ENCODE measurements at places on chromosomes 6 and 20. TPM values are rescaled to one million over a fixed set of nuclear protein-coding genes. Genes with fewer than 3 reads are reported as not detected.

Gene FAM83D
- total RNA-seq: 22.3 TPM

Gene TBXT
- total RNA-seq: not detected

Gene FAM83B
- not detected for total RNA-seq

Gene DDRGK1
- 21.7 TPM for total RNA-seq

Gene FAM184A
- total RNA-seq: 0.13 TPM

Gene PARD6B
- 0.39 TPM for total RNA-seq

Gene SLC35F1
- under 0.01 TPM for total RNA-seq

Gene TAGAP
- total RNA-seq: under 0.01 TPM

Gene XRN2
- total RNA-seq: 71.1 TPM

Gene KCNK5
- not detected for total RNA-seq

Gene CLIC1
- 464 TPM for total RNA-seq

Gene CCDC170
- under 0.01 TPM for total RNA-seq

Gene PRND
- 1.9 TPM for total RNA-seq

Gene PRDM13
- total RNA-seq: not detected

- no peak for DNase-seq
These were observed 88.7 kb upstream of the NAA20 start for GRCh38 chr20:19928328-19929011.

DNA sequence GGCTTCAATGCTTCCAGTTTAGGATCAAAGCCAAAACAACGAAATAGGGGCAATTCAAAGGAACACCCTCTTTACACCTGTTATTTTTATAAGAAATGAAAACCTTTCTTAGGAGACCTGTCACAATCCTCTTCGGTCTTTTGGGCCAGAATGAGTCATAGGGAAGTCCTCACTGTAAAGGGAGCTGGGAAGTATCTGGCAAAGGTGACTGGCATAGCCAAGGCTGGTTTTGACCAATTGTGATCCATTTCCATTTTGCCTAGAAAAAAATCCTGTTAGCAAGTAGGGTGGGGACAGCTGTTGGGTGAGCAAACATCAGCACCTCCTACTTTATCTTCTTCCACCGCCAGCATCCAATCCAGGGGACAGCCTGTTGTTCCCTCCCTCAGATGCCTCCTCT, 343.2 kb upstream of the SULF2 start:
- DNase-seq: no peak

DNA sequence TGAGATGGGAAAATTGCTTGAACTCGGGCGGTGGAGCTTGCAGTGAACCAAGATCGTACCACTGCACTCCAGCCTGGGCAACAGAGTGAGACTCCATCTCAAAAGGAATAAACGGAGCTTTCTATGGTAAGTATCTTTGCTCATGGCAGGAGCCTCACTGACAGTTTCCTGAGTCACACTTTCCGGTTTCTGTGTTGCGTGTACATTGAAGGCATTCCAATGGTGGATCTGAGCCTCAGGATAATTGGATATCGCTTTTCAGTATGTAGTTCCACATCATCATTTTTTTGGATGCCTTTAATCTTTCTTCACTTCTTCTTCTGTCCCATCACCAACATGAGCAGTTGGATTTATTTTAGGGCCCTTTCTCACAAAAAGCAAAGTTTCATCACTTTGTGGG, 28.6 kb upstream of the GTSF1L start:
- peak; percentile 42 for DNase-seq

DNA sequence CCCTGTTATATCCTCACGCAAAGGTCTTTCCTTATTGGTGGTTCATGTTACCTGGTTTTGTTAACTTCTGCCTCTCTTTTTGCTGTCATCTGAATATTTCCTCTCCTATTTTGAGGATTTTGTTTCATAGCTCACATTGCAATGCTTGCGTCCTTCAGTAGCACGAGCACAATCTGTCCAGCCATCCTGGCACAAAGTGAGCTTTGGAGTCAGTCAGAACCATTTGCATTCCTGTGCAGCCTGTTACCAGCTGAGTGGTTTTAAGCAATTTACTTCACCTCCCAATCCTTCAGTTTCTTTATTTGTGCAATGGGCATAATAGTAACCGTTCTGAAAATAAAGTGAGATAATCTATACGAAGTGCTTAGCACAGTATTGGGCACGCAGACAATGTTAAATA, 42.7 kb downstream of the AKAP7 start:
- DNase-seq: no peak

- no peak for DNase-seq
These were observed 29.8 kb downstream of the SNAI1 start for GRCh38 chr20:50012282-50013263.

- no peak for DNase-seq
These were observed 1.9 kb upstream of the AFDN start for GRCh38 chr6:167824591-167825331.

- no peak for DNase-seq
These were observed 206.4 kb downstream of the DTNBP1 start for GRCh38 chr6:15456422-15456821.

GRCh38 chr6:40474937-40475336, 112.2 kb downstream of the LRFN2 start:
- no peak for DNase-seq

GRCh38 chr20:53048387-53048786, 76.2 kb downstream of the TSHZ2 start:
- DNase-seq: no peak

- DNase-seq: no peak
These were observed 506.9 kb downstream of the LMBRD1 start for GRCh38 chr6:69289689-69290495.

DNA sequence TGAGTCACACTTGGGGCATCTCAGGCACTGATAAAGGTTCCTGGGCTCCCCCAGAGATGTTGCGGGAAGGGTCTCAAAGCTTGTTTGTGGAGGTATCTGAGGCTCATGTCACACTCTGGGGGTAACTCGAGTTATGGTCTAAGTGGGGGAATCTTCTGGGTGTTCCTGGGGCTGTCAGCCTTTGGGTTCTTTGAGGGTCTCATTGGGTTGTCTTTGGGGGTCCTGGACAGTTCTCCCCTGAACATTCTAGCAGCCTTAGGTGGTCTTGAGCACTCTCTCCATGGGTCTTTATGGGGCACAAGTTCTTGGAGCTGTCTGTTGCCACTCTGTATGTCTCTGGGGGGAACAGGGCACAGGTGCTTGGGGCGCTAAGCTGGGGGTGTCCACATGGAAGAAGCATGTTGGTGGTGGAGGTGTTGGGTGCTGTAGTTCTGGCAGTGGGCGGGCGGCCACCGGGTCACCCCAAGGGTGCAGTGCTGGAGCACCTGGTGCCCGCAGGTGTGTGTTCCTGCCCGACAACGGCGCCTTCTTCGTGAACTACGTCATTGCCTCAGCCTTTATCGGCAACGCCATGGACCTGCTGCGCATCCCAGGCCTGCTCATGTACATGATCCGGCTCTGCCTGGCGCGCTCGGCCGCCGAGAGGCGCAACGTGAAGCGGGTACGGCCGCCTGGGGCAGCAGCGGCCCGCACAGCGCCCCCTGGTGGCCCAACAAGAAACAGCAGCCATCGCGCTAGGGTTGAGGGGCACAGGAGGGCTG, 7.1 kb upstream of the CAPN11 start:
- peak; percentile 67 for DNase-seq

- DNase-seq: no peak
These were observed 10.3 kb downstream of the SCRT2 start for GRCh38 chr20:665276-665675.

DNA sequence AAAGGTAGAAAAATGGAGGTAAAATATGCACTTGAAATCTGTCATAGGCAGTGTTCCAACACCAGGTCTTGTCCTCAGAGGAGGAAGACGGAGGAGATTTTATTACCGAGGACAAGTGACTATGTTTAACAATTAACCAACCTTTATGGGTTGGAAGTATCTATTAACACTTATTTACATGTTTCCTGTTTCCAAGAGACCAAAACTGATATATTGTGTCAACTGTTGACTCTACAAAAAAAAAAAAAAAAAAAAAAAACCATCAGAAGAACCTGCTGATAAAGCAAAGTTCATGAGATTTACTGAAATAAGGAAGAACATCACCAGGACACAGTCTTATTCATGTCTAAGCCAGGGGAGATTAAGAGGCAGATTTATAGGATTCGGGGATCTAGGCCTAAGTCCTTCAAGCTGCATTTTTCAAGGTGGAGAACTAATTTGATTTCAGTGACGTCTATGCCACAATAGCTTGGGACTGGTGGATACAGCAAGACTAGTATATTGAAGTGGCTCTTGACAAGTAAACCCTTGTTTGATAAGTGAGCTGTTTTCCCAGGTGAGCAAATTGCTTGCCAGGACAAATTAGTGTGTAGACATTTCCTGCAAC, 126.6 kb upstream of the NAA20 start:
- peak; percentile 14 for DNase-seq

GRCh38 chr20:35215066-35215956, 11.2 kb upstream of the MMP24 start:
- no peak for DNase-seq

DNA sequence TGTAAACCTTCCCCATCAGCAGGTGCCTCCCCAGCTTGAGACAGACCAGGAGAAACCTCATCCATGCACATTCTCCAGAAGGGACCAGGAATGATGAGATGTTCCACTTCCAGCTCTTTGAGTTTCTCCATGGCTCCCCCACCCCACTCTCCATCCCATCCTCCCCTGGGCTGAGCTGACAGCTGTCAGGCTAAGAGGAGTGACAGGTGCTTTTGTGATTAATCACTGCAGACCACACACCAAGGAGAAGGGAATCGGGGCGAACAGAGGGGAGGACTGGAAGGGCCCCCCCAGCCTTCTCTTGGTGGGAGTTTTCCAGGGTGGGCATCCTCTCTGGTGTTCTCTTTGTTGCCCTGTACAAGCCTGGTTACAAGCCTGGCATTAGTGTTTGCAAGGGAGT, 56.1 kb upstream of the ZFAND3 start:
- DNase-seq: no peak

GRCh38 chr6:39289490-39289889, 24.7 kb downstream of the KCNK17 start:
- DNase-seq: no peak

GRCh38 chr6:108584323-108584722, 23.6 kb downstream of the FOXO3 start:
- DNase-seq: no peak

DNA sequence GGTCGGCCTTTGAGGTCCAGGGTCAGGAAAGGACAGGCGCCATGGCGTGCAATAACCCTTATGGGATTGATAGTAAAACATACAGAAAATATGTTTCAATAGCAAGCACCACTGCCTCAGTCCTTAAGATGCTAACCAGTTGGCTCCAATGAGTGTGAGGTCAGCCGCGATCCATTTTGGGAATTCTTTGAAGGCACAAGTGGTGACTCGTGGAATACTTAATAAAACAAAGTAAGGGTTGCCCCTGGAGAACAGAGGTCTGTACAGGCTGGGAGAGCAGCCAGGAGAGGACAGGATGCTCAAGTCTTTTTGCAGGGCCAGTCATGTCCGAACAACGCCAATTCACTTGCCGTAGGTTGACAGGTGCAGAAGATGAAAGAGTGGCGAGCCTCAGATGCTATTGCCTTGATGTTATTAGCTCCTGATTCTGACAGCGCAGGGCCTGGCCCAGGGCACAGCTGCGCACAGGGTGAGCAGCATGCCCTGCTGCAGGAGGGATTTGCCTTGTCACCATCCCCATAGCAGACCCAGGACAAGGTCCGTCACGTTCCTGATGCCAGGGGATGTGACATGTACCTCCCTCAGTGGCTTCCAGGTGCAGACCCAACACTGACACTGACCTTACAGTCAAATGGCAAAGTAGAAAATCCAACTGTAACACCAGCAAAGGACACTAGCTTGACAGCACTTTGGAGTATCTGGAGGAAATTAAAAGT, 21.8 kb downstream of the SYNDIG1 start:
- no peak for DNase-seq

- DNase-seq: no peak
These were observed 16.2 kb upstream of the CST3 start for GRCh38 chr20:23654000-23654399.

DNA sequence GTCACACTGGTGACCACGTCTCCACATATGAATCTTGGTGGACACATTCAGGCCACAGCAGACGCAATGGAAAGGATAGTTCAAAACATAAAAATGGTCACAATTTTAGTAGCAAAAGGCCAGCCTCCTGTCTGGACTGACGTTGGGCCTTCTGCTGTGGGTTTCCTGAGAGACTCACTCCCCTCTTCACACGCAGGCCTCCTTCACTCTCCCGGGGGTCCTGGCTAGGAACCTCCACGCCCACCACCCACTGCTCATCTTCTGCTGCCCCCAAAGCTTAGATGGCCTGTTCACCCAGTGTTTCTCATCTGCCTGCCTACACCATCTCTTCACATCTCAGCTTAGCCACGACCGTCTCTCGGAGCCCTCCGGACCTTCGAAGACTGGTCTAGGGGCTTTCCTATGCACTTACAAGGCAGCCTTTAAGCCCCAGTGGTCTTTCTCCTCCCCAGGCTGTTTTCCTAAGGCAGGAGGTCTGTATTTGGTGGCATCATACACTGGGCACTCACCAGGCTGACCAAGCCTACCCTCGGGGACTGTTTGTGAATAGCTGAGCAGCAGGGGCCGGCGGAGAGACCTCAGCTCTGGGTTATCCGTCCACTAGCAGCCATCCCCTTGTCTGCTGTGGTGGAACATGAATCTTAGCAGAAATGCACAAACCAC, 46.6 kb upstream of the AFDN start:
- no peak for DNase-seq

DNA sequence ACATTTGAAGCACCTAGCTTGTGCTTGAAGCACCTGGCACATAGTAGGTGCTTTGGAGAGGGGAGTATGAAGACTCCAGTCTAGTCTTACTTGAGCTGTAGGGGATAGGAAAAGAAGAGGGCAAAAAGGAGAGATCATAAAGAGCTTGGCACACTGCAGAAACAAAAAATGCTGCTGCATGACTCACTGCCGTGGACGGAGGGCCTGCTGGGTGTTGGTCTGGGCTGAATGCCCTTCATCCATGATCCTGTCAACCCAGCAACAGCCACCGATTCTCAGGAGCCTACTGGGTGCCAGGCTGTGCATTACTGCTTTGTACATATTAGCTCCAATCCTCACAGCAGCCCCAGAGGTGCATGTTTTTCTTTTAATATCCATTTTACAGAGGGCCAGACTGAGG, 6.0 kb downstream of the PDYN start:
- peak; percentile 6 for DNase-seq

- DNase-seq: no peak
These were observed 140.6 kb downstream of the TMEM242 start for GRCh38 chr6:157182503-157183264.

DNA sequence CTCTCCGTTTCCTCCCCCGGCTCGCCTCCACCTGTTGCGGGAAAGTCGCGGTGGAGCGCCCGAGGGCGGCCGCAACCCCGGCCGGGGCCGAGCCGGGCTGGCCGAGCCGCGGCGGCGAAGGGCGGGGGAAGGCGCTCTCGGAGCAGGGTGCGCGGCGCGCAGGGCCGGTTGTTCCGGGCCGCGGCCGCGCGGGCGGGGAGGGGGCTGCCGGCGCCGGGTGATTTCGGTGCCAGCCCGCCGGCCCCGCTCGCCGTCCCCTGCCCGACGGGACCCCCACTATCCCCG, 235 bp downstream of the MAP7 start:
- no peak for DNase-seq

DNA sequence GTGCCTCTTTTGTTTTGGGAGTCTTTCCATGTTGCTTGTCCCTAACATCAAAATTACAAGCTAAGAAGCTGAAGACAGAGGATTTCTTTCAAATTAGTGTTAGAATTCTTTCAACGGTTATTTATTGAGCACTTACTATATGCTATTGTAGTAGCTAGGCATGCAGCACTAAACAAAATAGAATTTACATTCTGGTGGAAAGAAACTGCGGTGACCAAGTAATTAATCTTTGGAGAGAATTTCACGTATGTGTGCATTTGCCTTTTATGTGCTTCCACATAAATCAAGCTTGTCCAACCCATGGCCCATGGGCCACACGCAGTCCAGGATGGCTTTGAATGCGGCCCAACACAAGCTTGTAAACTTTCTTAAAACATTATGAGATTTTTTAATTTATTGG, 33.0 kb upstream of the DUSP22 start:
- no peak for DNase-seq
